ENCODE measurements at places on chromosomes 5 and 9.

DNA sequence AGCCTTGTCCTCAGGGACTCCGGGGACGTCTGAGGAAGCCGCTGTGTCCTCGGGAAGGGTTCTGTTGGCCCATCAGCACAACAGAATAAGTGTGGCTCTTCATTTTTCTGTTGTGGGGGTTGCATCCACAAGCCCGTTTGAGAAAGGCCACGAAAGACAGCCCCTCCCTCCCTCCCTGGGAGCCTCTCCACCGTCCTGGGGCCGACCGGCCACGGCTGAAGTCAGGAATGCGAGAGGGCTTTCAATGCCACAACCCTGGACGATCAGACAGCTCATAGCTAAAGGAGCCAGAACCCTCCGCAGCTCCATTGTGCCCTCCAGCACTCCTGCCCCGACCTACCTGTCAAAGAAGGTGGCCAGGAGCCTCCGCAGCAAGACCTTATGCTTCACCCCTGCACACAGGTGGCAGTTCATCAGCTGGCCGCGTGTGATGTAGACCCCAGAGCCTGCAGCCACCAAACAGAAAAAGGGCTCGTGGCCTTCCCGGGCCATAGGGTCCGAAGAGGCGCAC, 52.4 kb upstream of the UBAC1 start:
- no peak for DNase-seq

GRCh38 chr9:72280913-72281500, 84.0 kb downstream of the ZFAND5 start:
- peak; percentile 69 for DNase-seq

- DNase-seq, result no peak
These were observed 183.2 kb downstream of the TMEM161B start for GRCh38 chr5:88085462-88085861.

DNA sequence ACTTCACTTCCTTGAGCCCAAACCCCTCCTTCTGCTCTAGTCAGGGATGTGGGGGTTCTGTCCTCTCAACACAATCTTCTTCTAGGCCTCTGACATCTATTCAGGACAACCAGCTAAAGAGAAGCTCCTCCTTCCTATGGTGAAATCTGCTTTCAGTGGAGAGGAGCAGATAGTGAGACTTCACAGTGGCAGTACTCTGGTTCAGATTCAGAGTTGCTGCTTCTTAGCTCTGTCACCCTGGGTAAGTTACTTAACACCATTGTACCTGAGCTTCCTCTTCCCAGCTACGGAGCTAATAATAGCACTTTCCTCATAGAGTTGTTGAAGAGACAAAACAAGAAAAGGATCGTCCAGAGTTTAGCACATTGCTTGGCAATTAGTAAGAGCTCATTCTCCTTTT, 77.3 kb upstream of the LARP1 start:
- DNase-seq, result no peak

- no peak for DNase-seq
These were observed 317.6 kb downstream of the CWC27 start for GRCh38 chr5:65086234-65086890.

DNA sequence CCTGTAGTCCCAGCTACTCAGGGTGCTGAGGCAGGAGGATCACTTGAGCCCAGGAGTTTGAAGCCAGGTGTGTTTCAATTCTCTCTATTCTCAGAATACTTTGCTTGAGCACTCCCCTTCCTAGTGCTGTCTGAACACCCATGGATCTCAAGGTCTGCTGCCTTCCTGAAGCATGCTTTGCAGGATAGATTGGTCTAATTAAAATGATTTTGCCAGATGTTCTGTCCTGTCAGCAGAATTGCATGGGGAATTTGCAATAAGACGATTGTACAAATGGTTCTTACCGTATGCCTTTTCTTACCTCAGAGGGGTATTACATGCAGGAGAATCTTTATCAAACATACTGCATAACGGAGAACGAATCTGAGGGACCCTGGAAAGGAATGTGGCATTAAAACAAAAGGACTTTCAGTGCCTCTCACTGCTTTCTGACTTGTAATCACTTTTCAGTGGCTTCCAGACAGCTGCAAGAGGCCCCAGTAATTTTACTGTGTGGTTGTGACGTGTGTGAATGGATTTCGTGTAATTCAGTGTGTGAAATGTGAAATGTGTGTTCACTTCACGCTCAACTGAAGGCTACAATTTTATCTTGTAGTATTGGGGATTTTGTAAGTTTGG, 587.2 kb upstream of the SEMA6A start:
- no peak for DNase-seq

DNA sequence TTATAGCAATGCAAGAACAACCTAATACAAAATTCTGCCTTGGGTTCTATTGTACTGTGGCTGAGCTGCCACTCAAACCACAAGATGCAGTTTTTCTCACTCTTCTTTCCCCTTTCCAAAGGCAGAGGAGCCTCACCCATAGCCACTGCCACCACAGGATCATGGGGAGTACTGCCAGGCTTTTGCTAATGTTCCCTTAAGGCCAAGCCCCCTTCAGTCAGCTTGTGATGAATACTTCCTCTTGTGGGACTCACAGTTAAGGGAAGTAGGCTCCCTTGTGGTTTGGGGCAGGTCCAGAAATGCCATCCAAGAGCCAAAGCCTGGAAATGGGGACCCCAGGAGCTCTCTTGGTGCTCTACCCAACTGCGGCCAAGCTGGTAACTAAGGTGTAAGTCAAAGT, 258.7 kb downstream of the SPATA31D1 start:
- DNase-seq, result peak; percentile 12

- no peak for DNase-seq
These were observed 84.3 kb downstream of the EQTN start for GRCh38 chr9:27212621-27213020.

DNA sequence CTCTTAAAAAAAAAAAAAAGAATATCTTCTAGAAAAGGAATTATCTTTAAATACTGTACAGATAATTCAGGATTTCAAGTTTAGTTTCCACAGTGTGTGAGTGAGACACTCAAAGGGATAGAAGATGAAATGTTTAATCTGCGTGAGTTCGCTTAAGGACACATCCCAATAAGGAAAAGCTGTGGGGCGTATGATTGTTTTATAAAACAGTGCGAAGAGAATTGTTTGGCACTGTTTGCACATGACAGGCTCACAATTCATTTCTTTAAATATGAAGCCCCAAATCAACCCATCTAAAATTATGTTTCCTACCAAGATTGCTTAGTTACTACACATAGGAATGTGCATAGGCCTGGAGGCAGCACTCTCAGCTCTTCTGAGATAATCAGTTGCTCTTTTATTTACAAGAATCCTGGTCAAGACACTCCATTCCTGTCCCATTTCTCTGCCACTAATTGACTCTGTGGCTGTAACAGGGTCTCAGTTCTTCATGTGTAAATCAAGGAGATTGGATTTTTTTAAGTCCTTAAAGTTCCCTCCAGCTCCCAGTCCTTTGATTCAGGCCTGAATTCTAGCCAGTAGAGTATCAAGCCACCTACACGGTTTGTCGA, 60.1 kb downstream of the BHMT start:
- no peak for DNase-seq

- DNase-seq, result no peak
These were observed 541 bp upstream of the TBCA start for GRCh38 chr5:77776554-77777206.

DNA sequence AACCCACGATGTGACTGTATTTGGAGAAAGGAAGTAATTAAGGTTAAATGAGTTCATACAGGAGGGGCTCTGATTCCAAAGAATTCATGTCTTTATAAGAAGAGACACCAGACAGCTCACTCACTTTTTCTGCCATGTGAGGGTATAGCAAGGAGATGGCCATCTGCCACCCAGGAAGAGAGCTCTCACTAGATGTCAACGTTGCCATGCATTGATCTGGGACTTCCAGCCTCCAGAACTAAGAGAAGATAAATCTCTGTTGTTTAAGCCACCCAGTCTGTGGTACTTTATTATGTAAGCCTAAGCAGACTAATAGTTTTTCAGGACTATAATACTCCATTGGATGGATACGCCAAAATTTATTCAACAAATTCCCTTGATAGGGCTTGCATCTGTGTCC, 89.8 kb upstream of the RAD23B start:
- DNase-seq, result no peak

GRCh38 chr5:7882926-7883325, 14.0 kb downstream of the MTRR start:
- no peak for DNase-seq

DNA sequence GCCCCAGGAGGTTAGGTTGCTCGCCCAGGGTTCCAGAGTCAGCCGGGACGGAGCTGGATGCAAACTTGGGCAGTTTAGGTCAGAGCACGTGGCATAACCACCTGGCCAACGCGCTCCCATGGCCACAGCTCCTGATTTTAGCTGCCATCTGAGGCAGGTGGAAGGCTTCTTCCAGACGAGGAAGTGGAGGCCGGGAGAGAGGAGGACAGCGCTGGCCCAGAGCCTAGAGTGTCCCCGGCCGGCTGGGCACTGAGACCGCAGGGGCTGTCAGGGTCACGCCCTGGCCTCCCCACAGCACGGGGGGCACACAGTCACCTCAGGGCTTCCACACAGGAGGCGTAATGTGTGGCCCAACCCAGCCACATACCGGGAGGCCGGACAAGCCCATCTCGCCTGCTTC, 16.1 kb upstream of the PHYKPL start:
- DNase-seq, result no peak

DNA sequence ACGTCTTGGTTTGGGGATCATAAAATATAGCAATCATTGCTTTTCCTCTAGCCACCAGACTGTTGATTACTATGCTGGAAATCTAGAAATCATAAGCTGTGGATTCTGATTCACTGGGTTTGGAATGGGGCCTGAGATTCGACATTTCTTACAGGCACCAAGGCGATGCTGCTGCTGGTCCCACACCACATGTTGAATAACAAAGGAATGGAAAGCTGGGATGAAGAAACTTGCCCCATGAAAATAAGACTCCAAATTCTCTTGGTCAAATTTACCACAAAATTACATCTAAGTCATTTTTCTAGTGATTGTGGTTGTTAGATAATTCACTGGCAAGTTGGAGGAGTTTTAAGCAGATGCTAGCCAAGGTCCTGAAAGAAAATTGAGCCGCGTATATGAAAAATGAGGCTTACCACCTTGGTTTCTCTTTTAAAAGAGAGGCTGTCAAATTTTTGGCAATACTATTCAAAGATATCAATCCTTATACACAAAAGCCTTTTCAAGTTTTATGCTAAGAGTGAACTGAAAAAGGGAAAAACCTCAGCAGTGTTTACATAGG, 23.0 kb upstream of the MEIKIN start:
- DNase-seq, result no peak

- DNase-seq, result no peak
These were observed 122.3 kb downstream of the PAX5 start for GRCh38 chr9:36911601-36912412.

Data from CD4-positive, alpha-beta T cell treated with Interleukin-21 for 1 hour (primary cell).